PC-3 (cell line): ENCODE measurements at places on chromosomes 3 and 15.

DNA sequence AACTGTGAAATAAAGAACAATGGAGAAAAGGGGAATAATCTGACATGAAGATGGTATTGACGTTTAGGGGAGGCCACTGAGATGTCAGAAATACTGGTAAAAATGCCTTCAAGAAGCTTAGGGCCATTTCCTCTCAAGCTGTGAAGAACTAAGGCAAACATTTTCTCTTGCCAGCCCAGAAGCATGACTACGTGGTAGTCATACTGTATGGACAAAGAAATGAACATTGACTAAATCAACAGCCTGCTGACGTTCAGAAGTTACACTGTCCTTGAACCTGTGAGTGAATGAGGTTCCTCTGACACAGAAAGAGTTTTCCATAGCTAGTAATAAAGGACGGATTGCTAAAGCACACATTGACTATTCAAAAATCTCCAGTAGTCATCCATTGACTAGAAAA, 121.0 kb downstream of the P3H2 start:
- DNase-seq = peak; percentile 19
- no peaks in the 10 kb centered on the region for H3K27me3 ChIP-seq
- H3K27ac ChIP-seq = no peak overlapping the region
- no peak overlapping the region for H3K4me3 ChIP-seq
- peaks cover 24% of the 10 kb centered on the region for H3K4me1 ChIP-seq

GRCh38 chr15:33149919-33150318, 44.6 kb downstream of the FMN1 start:
- H3K27ac ChIP-seq = no peak overlapping the region
- peaks cover 6% of the 10 kb centered on the region; the same call in 1 of the 2 replicates for H3K27me3 ChIP-seq
- peak; percentile 60 for DNase-seq
- no peaks in the 10 kb centered on the region for H3K36me3 ChIP-seq
- no peak overlapping the region for H3K4me3 ChIP-seq

- H3K27ac ChIP-seq = no peak overlapping the region
- no peak overlapping the region for H3K4me3 ChIP-seq
- no peak for DNase-seq
- no peaks in the 10 kb centered on the region for H3K27me3 ChIP-seq
Observed at GRCh38 chr3:85875589-85875988, 916.8 kb downstream of the CADM2 start.

GRCh38 chr3:61593446-61594029, 32.2 kb downstream of the PTPRG start:
- H3K36me3 ChIP-seq = no peaks in the 10 kb centered on the region
- no peaks in the 10 kb centered on the region for H3K4me1 ChIP-seq
- no peak overlapping the region for H3K4me3 ChIP-seq
- H3K27ac ChIP-seq = no peak overlapping the region
- no peaks in the 10 kb centered on the region for H3K27me3 ChIP-seq

- H3K36me3 ChIP-seq = no peaks in the 10 kb centered on the region
- H3K4me3 ChIP-seq = no peak overlapping the region
- 0 out of 2 replicates have a peak, but pooled peaks cover 3% of the 10 kb centered on the region for H3K4me1 ChIP-seq
- DNase-seq = peak; percentile 81
Observed at GRCh38 chr3:182713743-182714517, 79.4 kb upstream of the ATP11B start.

- H3K27ac ChIP-seq = no peak overlapping the region
- no peak for DNase-seq
- H3K4me1 ChIP-seq = no peaks in the 10 kb centered on the region
- no peaks in the 10 kb centered on the region for H3K36me3 ChIP-seq
- H3K4me3 ChIP-seq = no peak overlapping the region
Observed at GRCh38 chr15:90838544-90838943, 29.8 kb upstream of the FURIN start.

DNA sequence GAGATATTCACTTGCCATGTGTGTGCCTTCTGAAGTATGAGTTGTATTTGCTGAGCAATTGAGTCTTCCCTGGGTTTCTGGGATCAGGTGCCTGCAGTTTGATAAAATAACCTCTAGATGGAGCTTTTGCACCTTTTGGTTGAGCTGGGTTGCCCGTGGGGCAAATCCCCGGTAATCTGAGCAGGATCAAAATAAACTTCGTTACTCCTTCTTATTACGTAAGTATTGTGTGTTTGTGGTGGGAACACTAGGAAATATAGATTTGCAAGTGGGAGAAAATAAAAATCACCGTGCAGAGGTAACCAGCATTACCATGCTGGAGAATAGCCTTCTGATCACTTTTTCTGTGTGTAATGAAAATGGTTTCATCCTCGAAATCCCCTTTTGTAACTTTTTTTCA, 277.4 kb upstream of the NR2E3 start:
- no peaks in the 10 kb centered on the region for H3K27me3 ChIP-seq
- H3K4me1 ChIP-seq = peaks cover 13% of the 10 kb centered on the region
- H3K27ac ChIP-seq = no peak overlapping the region
- no peaks in the 10 kb centered on the region for H3K36me3 ChIP-seq
- H3K4me3 ChIP-seq = no peak overlapping the region

DNA sequence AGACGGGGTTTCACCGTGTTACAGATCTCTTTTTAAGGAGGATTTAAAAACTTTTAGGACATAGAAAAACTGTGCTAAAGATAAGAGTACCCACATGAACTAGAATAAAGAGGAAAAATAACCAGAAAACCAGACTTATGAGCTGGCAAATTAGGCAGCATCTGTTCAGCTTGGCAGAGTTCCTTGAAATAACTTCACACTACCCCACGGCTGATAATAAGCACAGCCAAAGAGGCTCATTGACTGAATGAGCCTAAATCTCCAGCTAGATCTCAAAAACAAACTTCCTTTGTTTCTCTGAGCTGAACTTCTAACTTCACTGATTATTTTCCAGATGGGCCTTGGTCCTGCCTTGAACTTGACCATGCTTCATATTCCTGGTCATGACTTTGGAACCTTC, 26.7 kb upstream of the PIK3R4 start:
- H3K4me3 ChIP-seq = no peak overlapping the region
- no peaks in the 10 kb centered on the region for H3K4me1 ChIP-seq
- no peak overlapping the region for H3K27ac ChIP-seq
- H3K27me3 ChIP-seq = no peaks in the 10 kb centered on the region

- no peak for DNase-seq
- no peak overlapping the region for H3K4me3 ChIP-seq
- H3K36me3 ChIP-seq = no peaks in the 10 kb centered on the region
- no peaks in the 10 kb centered on the region for H3K4me1 ChIP-seq
Observed at GRCh38 chr3:78729946-78730345, 1037.9 kb downstream of the ROBO1 start.

- no peak for DNase-seq
- peaks cover 35% of the 10 kb centered on the region for H3K4me1 ChIP-seq
- no peaks in the 10 kb centered on the region for H3K36me3 ChIP-seq
- H3K4me3 ChIP-seq = no peak overlapping the region
- H3K27me3 ChIP-seq = no peaks in the 10 kb centered on the region
Observed at GRCh38 chr3:71262364-71263265, 320.9 kb downstream of the FOXP1 start.

GRCh38 chr15:57505056-57505715, 86.5 kb upstream of the MYZAP start:
- peak overlapping the region; percentile 33; the same call in 1 of the 2 replicates for H3K4me3 ChIP-seq
- H3K4me1 ChIP-seq = peaks cover 50% of the 10 kb centered on the region
- no peaks in the 10 kb centered on the region for H3K36me3 ChIP-seq
- H3K27ac ChIP-seq = peak overlapping the region; percentile 98
- DNase-seq = peak; percentile 67
- H3K27me3 ChIP-seq = no peaks in the 10 kb centered on the region

DNA sequence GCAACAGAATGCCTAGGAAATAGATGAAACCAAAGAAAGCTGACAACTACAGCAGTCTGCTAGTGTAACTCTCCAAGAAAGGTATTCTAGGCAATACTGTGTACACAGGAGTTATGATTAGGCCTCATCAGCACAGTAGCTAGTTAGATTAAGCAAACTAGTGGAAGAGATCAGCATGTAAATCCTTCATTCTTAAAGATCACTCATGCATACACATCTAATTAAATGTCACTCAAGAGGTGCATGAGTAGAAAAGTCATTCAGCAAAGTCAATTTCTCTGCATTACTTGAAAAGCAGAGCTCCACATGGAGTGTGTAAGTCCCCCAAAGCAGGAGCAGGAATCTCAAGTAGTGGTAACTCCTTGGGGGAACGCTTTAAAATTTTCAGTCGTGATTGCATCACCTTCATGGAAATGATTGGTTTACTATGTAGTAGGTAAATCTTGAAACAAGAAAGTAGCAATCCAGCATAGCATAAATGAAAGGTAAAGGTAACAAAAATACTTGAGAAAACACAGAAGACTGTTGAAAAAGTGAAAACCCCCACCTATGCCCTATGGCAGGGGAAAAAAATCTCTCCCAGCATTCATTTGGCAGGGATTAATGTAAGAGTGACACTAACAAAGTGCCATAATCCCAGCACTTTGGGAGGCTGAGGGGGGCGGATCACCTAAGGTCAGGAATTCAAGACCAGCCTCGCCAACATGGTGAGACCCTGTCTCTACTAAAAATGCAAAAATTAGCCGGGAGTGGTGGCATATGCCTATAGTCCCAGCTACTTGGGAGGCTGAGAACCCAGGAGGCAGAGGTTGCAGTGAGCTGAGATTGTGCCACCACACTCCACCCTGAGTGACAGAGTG, 29.4 kb upstream of the PPIB start:
- no peaks in the 10 kb centered on the region for H3K27me3 ChIP-seq
- H3K4me1 ChIP-seq = no peaks in the 10 kb centered on the region
- no peak for DNase-seq
- H3K27ac ChIP-seq = no peak overlapping the region
- H3K36me3 ChIP-seq = no peaks in the 10 kb centered on the region
- no peak overlapping the region for H3K4me3 ChIP-seq

DNA sequence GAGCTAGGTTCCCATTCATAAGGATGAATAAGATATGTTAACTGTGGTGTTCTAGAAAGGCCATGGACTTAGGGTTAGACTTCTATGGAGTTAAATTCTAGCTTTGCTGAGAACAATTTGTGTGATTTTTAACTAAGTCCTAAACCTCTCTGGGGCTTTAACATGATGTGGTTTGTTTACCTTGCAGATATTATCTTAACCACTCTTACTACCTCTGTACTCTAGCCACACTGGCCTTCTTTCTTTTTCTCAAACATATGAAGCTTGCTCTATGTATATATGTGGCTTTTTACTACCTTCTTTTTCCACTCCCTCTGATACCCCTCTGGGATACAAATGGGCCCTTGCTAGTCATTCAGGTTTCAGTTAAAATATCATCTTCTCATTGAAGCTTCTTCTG, 108.4 kb downstream of the ZNF609 start:
- H3K4me1 ChIP-seq = peaks cover 11% of the 10 kb centered on the region; the same call in 1 of the 2 replicates
- DNase-seq = peak; percentile 15
- H3K27me3 ChIP-seq = no peaks in the 10 kb centered on the region
- H3K36me3 ChIP-seq = no peaks in the 10 kb centered on the region
- no peak overlapping the region for H3K27ac ChIP-seq

DNA sequence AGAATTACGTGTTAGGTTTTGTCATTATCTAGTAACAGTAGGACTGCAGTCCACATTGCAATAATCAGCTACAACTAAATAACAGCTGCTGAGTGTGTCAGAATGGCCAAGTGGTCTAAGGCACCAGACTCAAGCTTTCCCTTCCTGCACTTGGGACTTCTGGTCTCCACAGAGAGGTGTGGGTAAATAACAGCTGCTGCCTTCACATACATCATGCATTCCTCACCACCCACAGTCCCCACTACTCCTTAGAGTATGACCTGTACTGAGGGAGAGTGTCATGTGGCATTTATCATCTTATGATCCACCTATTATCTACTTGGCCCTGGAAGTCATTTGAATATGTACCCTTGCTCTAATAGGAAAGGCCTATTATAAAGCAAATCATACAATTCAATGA, 22.2 kb upstream of the ZMAT3 start:
- no peak overlapping the region for H3K4me3 ChIP-seq
- DNase-seq = peak; percentile 27
- no peak overlapping the region for H3K27ac ChIP-seq
- no peaks in the 10 kb centered on the region for H3K36me3 ChIP-seq

DNA sequence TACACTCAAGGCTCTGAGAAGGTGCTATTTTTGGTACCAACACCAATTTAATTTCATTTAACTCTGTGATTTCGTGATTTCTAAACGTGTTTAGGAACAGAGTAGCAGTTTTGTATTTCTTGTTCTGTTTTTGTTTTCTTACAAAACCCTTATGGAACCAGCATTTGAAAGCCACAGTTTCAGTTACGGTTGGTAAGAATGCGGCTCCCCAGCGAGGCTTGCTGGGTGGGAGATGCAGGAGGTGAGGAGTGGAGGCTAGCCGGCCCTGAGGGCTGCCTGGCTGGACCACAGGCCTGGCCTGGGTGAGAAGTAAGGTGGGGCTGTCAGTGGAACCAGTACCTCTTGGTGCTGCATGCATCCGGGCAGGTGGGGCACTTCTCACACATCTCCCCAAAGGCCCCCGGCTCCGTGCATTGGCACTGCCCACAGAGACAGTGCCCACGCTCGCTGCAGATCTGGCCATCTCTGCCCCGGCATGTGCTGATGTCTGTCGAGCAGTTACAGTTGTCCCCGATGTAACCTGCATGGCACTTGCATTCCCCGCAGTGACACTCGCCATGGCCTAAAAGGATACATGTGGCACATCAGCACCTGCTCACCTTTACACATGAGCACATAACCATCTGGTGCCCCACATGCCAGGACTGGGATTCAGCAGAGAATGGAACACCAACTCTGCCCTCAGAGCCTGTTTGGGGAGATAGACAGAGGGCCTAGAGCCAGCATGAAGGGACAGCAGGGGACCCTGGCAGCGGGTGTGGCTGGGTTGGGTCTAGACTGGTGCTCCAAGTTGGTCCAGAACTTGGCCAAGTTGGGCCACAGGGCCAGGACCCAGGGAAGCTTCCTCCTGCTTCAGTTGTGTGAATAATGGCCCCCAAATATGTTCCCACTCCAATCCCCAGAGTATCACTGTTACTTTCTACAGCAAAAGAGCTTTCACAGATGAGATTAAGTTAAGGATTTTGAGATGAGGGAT, 43.4 kb downstream of the UMPS start:
- H3K36me3 ChIP-seq = no peaks in the 10 kb centered on the region
- H3K27ac ChIP-seq = no peak overlapping the region
- H3K4me1 ChIP-seq = peaks cover 6% of the 10 kb centered on the region; the same call in 1 of the 2 replicates
- DNase-seq = no peak
- no peak overlapping the region for H3K4me3 ChIP-seq

DNA sequence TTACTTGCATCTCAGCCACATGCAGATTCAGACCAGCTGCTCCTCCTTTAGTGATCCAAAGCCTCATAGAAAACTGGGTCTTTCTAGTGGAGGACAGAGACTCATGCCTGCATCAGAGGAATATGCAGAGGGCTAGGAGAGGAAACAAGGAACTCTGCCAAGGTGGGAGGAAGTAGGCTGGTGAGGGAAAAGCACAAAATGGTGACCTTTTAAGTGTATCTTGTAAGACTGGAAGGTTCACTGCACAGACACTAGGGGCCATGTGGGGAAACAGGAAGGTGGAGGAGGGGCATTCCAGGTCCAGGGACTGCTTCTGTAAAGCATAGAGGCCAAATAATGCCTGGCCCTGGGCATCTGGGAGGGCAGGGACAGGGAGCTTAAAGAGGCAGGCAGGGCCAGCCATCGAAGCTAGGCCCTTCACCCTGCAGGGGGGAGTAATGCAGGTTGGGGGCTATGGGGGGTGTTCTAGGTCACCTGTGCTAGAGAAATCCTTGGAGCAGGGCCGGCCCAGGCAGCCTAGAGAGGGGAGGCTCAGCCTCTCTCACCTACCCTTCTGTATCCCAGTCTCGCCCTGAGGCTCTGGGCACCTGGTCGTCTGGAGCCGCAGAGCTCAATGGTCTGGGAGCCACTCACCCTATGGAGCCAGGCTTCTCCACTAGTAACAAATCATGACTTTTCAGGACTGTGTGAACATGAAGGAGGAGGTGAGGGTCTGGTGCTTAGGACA, 117.7 kb downstream of the DNAJB8 start:
- no peak overlapping the region for H3K27ac ChIP-seq
- DNase-seq = peak; percentile 14
- no peaks in the 10 kb centered on the region for H3K36me3 ChIP-seq
- H3K27me3 ChIP-seq = no peaks in the 10 kb centered on the region
